Stimulated activated CD4-positive, alpha-beta T cell treated with anti-CD3 and anti-CD28 coated beads, Interleukin-4, amount 100 ng/mL, for 24 hours (primary cell): ENCODE measurements at places on chromosomes 13 and 19.

- DNase-seq: no peak
Measured at GRCh38 chr13:112997188-112998130, 28.4 kb downstream of the MCF2L start.

DNA sequence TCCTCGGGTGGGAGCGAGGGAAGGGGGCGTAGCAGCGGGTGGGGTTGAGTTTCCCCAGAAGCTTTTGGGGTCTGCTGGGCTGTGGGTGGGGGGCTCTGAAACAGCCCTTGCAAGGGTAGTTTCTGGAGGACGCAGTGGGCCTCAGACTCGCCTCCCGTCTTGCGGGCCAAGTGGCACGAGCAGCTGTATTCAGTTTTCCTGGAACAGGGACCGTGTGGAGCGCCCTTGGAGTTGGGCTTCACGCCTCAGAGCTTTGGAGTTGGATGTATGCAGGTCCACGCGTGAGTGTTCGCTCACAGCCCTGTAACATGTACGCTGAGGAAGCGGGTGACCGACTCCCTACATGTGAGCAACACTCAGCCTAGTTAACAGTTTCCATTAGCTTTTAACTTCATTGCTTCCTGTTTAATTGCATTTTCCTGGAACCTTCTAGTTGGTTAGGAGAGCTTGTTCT lies 603 bp downstream of the TM9SF2 start:
- peak; percentile 24 for DNase-seq

GRCh38 chr13:101127741-101128353 lies 288.5 kb downstream of the NALCN start:
- peak; percentile 12 for DNase-seq

DNA sequence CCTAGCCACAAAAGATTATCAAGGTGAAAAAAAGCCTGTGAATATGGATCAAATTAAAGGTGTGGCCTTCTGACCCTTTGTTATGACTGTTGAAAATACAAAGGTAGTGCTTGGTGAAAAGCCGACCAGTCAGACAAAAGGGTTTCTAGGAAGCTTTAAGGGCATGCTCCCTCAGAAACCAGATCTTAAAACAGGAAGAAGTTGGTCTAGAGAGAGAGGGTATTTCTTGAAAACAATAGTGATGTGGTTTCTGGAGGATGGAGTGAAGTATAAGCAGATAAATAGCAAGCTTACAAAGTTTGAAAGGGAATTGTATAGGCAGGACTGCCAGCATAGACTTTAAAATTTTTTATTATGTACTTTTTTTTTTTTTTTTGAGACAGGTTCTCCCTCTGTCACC lies 5.0 kb upstream of the EID2 start:
- no peak for DNase-seq

GRCh38 chr13:36323951-36324566 lies 22.1 kb downstream of the SPART start:
- no peak for DNase-seq

GRCh38 chr13:31437975-31438374 lies 238.2 kb downstream of the B3GLCT start:
- no peak for DNase-seq

DNA sequence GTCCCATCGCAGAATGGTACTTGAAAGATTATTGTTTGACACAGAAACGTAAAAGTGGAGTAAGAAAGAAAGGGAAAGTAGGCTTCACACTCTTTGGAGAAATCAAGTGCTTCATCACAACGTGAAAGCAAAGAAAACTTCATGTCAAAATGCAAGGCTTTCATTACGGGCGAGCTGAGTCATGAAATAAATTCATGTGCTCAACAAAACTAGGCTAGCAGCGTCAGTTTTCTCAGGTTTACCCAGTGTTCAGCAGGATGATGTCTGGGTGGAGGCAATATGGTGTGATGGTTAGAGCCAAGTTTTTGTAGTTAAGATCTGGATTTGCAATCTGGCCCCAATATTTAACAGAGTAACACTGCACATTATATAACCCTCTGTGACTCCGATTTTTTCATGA lies 128.0 kb downstream of the TRPC4 start:
- no peak for DNase-seq

- DNase-seq: no peak
Measured at GRCh38 chr13:104750377-104750776, 1684.2 kb upstream of the SLC10A2 start.

- DNase-seq: no peak
Measured at GRCh38 chr19:33465834-33466233, 55.8 kb downstream of the PEPD start.

GRCh38 chr19:6138066-6138465 lies 2.6 kb downstream of the ACSBG2 start:
- DNase-seq: no peak

- no peak for DNase-seq
Measured at GRCh38 chr19:38210458-38210987, 13.5 kb downstream of the DPF1 start.

- peak; percentile 24 for DNase-seq
Measured at GRCh38 chr13:111184458-111185401, 69.6 kb downstream of the ARHGEF7 start.

GRCh38 chr19:29297381-29297780 lies 84.4 kb upstream of the UQCRFS1 start:
- DNase-seq: no peak
